ENCODE measurements at places on chromosomes 5 and 9.

- no peak for DNase-seq
Measured at GRCh38 chr9:94879230-94879629, 152.7 kb downstream of the AOPEP start.

DNA sequence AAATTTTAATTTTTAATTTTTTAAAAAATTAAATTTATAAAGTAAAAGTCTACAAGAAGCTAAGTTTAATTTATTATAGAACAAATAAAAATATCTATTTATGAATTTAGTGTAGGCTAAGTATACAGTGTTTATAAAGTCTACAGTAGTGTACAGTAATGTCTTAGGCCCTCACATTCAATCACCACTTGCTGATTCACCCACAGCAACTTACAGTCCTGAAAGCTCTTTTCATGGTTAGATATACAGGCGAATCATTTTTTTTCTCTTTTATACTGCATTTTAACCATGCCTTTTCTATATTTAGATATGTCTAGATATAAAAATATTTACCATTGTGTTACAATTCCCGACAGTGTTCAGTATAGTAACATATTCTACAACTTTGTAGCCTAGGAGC is 55.9 kb downstream of the PCSK1 start:
- no peak for DNase-seq

DNA sequence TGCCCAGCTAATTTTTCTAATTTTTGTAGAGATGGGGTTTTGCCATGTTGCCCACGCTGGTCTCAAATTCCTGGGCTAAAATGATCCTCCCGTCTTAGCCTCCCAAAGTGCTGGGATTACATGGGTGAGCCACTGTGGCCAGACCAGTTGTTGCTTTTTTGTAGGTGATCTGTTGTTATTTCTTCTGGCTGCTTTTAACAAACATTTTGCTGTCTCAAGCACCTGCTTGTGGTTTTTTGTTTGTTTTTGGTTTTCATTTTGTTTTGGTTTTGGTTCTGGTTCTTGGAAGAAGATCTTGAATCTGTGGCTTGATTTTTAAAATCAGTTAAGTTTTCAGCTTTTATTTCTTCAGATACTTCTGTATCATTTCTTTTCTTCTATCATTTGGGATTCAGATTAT is 21.1 kb downstream of the ERCC6L2 start:
- DNase-seq: no peak

- no peak for DNase-seq
Measured at GRCh38 chr5:54624805-54625568, 107.4 kb downstream of the SNX18 start.

GRCh38 chr5:64526734-64527439 is 21.1 kb downstream of the RGS7BP start:
- no peak for DNase-seq

GRCh38 chr5:87004101-87004500 is 263.6 kb upstream of the RASA1 start:
- DNase-seq: no peak

All from activated CD8-positive, alpha-beta memory T cell treated with anti-CD3 and anti-CD28 coated beads for 1 hour (primary cell).